ENCODE measurements at places on chromosomes 7 and 10. TPM values are rescaled to one million over a fixed set of nuclear protein-coding genes. Genes with fewer than 3 reads are reported as not detected.

The ALOX5 gene
- total RNA-seq, result not detected

The GALNT17 gene
- 10.4 TPM for total RNA-seq

The BEND7 gene
- total RNA-seq, result 25.0 TPM

The BBIP1 gene
- 37.8 TPM for total RNA-seq

The PBLD gene
- 5.0 TPM for total RNA-seq

The UTF1 gene
- not detected for total RNA-seq

The GBX1 gene
- 2.4 TPM for total RNA-seq

The CPXM2 gene
- not detected for total RNA-seq

The CCDC3 gene
- total RNA-seq, result 6.4 TPM

The TMEM229A gene
- total RNA-seq, result 10.9 TPM

The HNRNPF gene
- 292 TPM for total RNA-seq

The CCT6A gene
- 229 TPM for total RNA-seq

The CRPPA gene
- total RNA-seq, result 4.8 TPM

The IFIT2 gene
- total RNA-seq, result 0.12 TPM

The ELAPOR2 gene
- total RNA-seq, result 42.2 TPM
